ENCODE measurements at places on chromosomes 2 and 18.

DNA sequence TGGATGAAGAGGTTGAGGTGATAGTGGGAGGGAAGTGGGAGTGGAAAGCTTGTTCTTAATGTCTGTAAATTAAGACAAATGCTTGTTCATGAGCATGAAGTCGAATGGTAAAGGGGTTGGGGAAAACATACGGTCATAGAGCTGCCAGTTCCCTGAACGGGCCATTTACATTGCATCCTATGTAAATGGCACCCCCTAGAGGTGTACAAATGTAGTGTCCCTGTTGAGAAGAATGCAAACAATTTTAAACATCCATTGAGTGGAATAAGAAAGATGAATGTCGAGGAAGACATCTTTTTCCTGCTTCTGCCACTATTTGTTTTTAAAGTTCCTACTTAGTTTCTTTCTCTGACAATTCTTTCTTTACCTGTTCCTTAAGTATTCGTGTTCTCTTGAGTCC, 155.7 kb downstream of the RDH14 start:
- H3K36me3 ChIP-seq: no peaks in the 10 kb centered on the region
- no peak overlapping the region for H3K27ac ChIP-seq
- peaks cover 8% of the 10 kb centered on the region for H3K4me1 ChIP-seq
- no peak for DNase-seq
- no peak overlapping the region for H3K4me3 ChIP-seq

GRCh38 chr2:205496772-205497171, 185.5 kb upstream of the NRP2 start:
- H3K4me1 ChIP-seq: peaks cover 40% of the 10 kb centered on the region
- H3K27ac ChIP-seq: no peak overlapping the region
- DNase-seq: no peak
- peaks cover 3% of the 10 kb centered on the region for H3K27me3 ChIP-seq

- DNase-seq: no peak
- no peak overlapping the region for H3K27ac ChIP-seq
- H3K4me1 ChIP-seq: peaks cover 18% of the 10 kb centered on the region
- H3K27me3 ChIP-seq: peaks cover 20% of the 10 kb centered on the region
- no peaks in the 10 kb centered on the region for H3K36me3 ChIP-seq
Observed at GRCh38 chr2:96082211-96083063, 33.9 kb downstream of the ADRA2B start.

GRCh38 chr2:46230677-46231425, 66.4 kb upstream of the EPAS1 start:
- peaks cover 17% of the 10 kb centered on the region for H3K27me3 ChIP-seq
- H3K27ac ChIP-seq: no peak overlapping the region
- DNase-seq: no peak
- H3K4me3 ChIP-seq: no peak overlapping the region
- H3K36me3 ChIP-seq: no peaks in the 10 kb centered on the region

- no peak overlapping the region for H3K4me3 ChIP-seq
- H3K27ac ChIP-seq: no peak overlapping the region
- no peak for DNase-seq
- no peaks in the 10 kb centered on the region for H3K36me3 ChIP-seq
Observed at GRCh38 chr2:182550234-182550633, 123.4 kb upstream of the PDE1A start.

- H3K36me3 ChIP-seq: no peaks in the 10 kb centered on the region
- no peak overlapping the region for H3K27ac ChIP-seq
- DNase-seq: no peak
- H3K4me1 ChIP-seq: no peaks in the 10 kb centered on the region
Observed at GRCh38 chr18:6249170-6249569, 165.5 kb downstream of the L3MBTL4 start.

GRCh38 chr2:32864334-32865111, 82.2 kb upstream of the LTBP1 start:
- peaks cover 9% of the 10 kb centered on the region for H3K27me3 ChIP-seq
- no peak overlapping the region for H3K27ac ChIP-seq
- H3K36me3 ChIP-seq: no peaks in the 10 kb centered on the region
- no peak overlapping the region for H3K4me3 ChIP-seq
- peaks cover 12% of the 10 kb centered on the region for H3K4me1 ChIP-seq

GRCh38 chr18:79275992-79276391, 119.7 kb upstream of the NFATC1 start:
- peaks cover 19% of the 10 kb centered on the region for H3K36me3 ChIP-seq
- no peaks in the 10 kb centered on the region for H3K27me3 ChIP-seq
- H3K4me3 ChIP-seq: no peak overlapping the region
- H3K27ac ChIP-seq: no peak overlapping the region
- H3K4me1 ChIP-seq: peaks cover 11% of the 10 kb centered on the region

- H3K4me3 ChIP-seq: no peak overlapping the region
- no peak overlapping the region for H3K27ac ChIP-seq
- peaks cover 2% of the 10 kb centered on the region for H3K4me1 ChIP-seq
- H3K36me3 ChIP-seq: no peaks in the 10 kb centered on the region
Observed at GRCh38 chr18:55694291-55694690, 106.3 kb upstream of the TCF4 start.

GRCh38 chr2:43228321-43228751, 1.9 kb upstream of the ZFP36L2 start:
- H3K27me3 ChIP-seq: no peaks in the 10 kb centered on the region
- H3K4me1 ChIP-seq: peaks cover 40% of the 10 kb centered on the region

GRCh38 chr2:157223624-157224205, 33.8 kb upstream of the GALNT5 start:
- no peaks in the 10 kb centered on the region for H3K36me3 ChIP-seq
- DNase-seq: no peak
- no peak overlapping the region for H3K4me3 ChIP-seq
- no peaks in the 10 kb centered on the region for H3K4me1 ChIP-seq
- H3K27me3 ChIP-seq: no peaks in the 10 kb centered on the region

DNA sequence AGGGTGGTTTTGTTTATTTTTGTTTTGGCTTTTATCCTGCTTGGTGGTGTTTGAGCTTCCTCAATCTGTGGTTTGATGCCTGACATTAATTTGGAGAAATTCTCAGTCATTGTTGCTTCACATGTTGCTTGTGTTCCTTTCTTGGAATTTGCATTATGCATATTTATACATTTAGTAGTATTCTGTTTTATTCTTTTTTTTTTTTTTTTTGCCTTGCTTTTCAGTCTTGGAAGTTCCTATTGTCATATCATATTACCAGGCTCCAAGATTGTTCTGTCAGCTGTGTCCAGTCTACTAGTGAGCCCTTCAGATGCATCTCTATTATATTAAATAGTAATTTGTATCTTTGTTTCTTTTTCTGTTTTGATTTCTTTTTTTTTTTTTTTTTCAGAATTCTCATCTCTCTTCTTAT, 77.0 kb downstream of the EPC2 start:
- no peak overlapping the region for H3K4me3 ChIP-seq
- peaks cover 21% of the 10 kb centered on the region for H3K4me1 ChIP-seq
- no peaks in the 10 kb centered on the region for H3K27me3 ChIP-seq

Measured in nephron progenitor cell (in vitro differentiated cells).